Activated T-helper 17 cell treated with anti-CD3 and anti-CD28 coated beads, Interleukin-2, amount 50 U/mL, for 72 hours (primary cell): ENCODE measurements at places on chromosomes 3 and 15.
A peak's percentile ranks its signal among the peaks of the same experiment; 100 is the strongest.

DNA sequence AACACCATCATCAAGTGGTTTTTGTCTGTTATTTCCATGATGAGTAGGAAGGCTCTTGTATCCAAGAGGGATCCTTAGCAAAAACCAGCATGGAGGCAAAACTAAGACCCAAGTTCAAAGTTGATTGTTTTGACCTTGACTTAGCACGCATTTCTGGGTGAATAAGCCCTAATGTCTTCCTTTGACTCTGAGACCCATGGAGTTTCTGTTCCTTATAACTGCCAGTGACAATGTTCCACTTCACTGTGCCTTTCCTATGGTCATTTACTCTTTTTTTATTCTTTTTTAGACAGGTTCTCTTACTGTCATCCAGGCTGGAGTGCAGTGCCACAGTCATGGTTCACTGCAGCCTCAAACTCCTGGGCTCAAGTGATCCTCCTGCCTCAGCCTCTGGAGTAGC is 118.2 kb upstream of the MRPL3 start:
- peaks cover 20% of the 10 kb centered on the region for H3K27me3 ChIP-seq
- no peaks in the 10 kb centered on the region for H3K4me1 ChIP-seq
- no peak for ATAC-seq
- H3K36me3 ChIP-seq: no peaks in the 10 kb centered on the region
- H3K4me3 ChIP-seq: no peak overlapping the region
- no peak overlapping the region for H3K27ac ChIP-seq

DNA sequence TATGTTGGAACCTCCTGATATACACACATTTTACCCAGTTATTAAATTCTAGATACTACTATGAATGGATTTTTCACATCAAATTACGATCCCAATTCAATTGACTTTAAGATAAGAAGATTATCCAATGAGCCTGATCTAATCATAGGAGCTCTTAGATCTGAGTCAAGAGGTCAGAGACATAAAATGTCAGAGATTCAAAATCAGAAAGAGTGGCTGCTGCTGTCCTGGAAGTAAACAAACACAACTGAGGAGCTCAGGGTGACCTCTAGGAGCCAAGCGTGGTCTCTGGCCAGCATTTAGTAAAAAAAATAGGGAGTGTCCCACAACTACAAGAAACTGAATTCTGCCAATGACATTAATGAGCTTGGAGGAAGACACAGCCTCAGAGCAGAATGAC is 557.1 kb upstream of the CBLB start:
- H3K4me1 ChIP-seq: peaks cover 34% of the 10 kb centered on the region
- H3K36me3 ChIP-seq: no peaks in the 10 kb centered on the region
- peak overlapping the region; percentile 46 for H3K4me3 ChIP-seq
- no peak for ATAC-seq
- H3K27ac ChIP-seq: peak overlapping the region; percentile 89
- no peaks in the 10 kb centered on the region for H3K27me3 ChIP-seq

- H3K4me1 ChIP-seq: no peaks in the 10 kb centered on the region
- H3K4me3 ChIP-seq: no peak overlapping the region
- no peak for ATAC-seq
- H3K36me3 ChIP-seq: no peaks in the 10 kb centered on the region
- no peak overlapping the region for H3K27ac ChIP-seq
Measured at GRCh38 chr3:188106887-188107830, 46.8 kb upstream of the LPP start.

DNA sequence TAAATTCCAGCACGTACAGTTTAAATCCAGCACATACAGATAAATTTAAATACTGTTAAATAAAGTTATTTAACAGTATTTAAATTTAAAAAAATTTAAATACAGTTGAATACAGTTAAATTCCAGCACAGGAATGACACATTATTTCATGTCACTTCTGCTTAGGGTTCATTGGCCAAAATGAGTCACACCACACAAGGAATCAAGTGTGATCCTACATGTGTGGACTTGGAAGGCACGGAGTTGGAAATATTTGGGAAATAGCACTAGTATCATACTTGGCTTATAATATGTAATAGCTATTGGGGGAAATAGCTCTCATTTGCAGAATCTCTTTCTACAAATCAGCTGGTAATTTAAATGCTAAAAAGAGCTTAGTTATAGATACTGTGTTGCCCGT is 10.6 kb downstream of the RAB7A start:
- H3K36me3 ChIP-seq: peaks cover 75% of the 10 kb centered on the region
- H3K27me3 ChIP-seq: no peaks in the 10 kb centered on the region
- ATAC-seq: no peak
- no peak overlapping the region for H3K4me3 ChIP-seq
- H3K4me1 ChIP-seq: peaks cover 51% of the 10 kb centered on the region

- H3K4me1 ChIP-seq: no peaks in the 10 kb centered on the region
- H3K27ac ChIP-seq: no peak overlapping the region
- no peak overlapping the region for H3K4me3 ChIP-seq
- no peaks in the 10 kb centered on the region for H3K36me3 ChIP-seq
Measured at GRCh38 chr3:35760146-35760545, 120.8 kb downstream of the ARPP21 start.

DNA sequence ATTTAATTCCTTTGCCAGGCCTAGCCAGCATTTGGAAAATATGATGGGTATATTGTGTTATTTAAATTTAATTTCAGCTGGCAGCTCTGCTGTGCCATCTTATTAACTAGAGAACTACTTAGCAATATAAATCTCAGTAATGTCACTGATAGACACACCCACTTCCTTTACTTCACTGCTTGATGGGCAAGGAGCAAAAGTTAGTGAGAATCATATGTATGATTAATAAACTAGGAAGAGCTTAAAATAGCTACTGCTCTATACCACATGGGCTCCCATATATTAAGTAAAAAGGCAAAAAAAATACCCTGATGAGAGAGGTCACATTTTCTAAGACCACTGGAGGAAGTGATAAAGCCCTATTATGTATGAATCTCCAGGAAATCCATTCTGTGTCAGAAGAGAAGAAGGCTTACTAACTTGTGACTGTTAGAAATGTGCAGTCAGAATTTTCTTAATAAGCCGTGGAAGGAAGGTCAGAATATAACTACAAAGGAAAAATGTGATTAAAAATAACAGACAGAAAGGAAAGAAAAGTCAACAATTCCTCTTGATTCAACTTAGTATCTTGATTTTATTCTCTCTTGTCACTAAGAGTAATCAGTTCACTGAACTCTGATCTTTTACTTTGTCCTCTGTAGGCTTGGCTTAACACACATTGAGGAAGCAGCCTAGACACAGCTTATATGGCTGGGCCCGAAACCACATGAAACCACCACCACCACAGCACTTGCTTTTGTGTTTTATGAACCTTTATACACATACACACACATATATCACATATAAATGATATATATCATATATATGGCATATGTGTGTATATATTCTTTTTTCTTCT is 1233.9 kb upstream of the ALCAM start:
- no peak overlapping the region for H3K27ac ChIP-seq
- no peak for ATAC-seq
- no peaks in the 10 kb centered on the region for H3K4me1 ChIP-seq

DNA sequence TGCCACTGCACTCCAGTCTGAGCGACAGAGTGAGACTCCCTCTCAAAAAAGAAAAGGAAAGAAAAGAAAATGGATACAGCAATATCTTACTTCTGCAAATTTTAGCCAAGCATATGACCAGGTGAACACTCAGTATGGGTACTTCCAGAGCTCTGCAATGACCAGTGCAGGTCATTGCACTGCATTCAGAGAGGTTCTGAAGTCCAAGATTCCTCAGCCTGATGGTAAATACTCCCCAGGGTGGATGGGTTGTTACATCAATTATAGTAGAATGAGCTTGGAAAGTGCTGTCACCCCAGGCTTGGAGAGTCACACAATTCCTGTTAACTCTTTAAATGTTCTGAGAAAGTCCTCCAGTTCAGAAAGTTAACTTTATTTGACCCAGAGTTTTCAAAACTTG is 103.7 kb downstream of the RPLP1 start:
- no peaks in the 10 kb centered on the region for H3K27me3 ChIP-seq
- no peaks in the 10 kb centered on the region for H3K4me1 ChIP-seq
- H3K27ac ChIP-seq: no peak overlapping the region

DNA sequence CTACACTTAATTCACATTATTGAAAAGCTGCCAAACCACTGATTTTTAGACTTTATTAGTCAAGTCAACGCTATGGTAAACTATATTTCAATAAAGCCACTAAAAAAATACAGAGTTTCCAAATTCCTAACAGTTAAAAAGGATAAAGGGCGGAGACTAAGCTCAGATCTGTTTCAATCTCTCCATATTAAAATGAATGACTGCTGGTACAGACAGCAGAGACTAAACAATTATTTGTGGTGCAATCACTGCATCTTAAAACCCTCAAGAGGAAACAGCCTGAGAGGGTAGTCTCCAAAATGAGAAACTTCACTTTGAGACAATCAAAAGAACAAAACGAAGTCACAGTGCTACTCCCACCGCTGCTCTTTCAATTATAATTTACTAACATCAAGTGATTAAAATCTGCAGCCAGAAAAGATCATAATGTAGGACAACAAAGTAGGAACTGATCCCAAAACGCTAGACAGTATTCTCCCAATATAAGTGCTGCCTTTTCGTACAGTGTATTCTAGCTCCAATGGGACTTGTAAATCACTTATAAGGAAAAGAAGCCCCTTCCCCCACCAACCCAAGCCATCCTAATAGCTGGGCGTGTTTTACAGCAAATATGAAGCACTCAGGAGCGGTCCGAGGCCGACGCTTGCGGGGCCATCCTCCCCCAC is 1.2 kb downstream of the UBP1 start:
- H3K27me3 ChIP-seq: no peaks in the 10 kb centered on the region
- H3K36me3 ChIP-seq: peaks cover 31% of the 10 kb centered on the region
- H3K4me1 ChIP-seq: peaks cover 33% of the 10 kb centered on the region
- peak overlapping the region; percentile 94 for H3K27ac ChIP-seq

GRCh38 chr15:79431636-79432344 is at the start of gene MINAR1:
TSS of gene MINAR1 (plus strand) at chr15:79432336. CDS start at chr15:79456148, 23,812 bp downstream.
- no peaks in the 10 kb centered on the region for H3K36me3 ChIP-seq
- no peak for ATAC-seq
- H3K27me3 ChIP-seq: peaks cover 54% of the 10 kb centered on the region
- H3K4me3 ChIP-seq: peak within 1 kb of the TSS; percentile 37
- peaks cover under 1% of the 10 kb centered on the region for H3K4me1 ChIP-seq

GRCh38 chr15:39130556-39131379 is 450.1 kb upstream of the THBS1 start:
- H3K27me3 ChIP-seq: peaks cover 12% of the 10 kb centered on the region
- no peak overlapping the region for H3K4me3 ChIP-seq
- no peak overlapping the region for H3K27ac ChIP-seq
- no peak for ATAC-seq

- ATAC-seq: peak; percentile 8
- H3K27ac ChIP-seq: peak overlapping the region; percentile 86
- H3K4me3 ChIP-seq: peak overlapping the region; percentile 72
- peaks cover 55% of the 10 kb centered on the region for H3K4me1 ChIP-seq
- H3K36me3 ChIP-seq: peaks cover 5% of the 10 kb centered on the region
Measured at GRCh38 chr15:91857224-91857585, 3.7 kb downstream of the SLCO3A1 start.

DNA sequence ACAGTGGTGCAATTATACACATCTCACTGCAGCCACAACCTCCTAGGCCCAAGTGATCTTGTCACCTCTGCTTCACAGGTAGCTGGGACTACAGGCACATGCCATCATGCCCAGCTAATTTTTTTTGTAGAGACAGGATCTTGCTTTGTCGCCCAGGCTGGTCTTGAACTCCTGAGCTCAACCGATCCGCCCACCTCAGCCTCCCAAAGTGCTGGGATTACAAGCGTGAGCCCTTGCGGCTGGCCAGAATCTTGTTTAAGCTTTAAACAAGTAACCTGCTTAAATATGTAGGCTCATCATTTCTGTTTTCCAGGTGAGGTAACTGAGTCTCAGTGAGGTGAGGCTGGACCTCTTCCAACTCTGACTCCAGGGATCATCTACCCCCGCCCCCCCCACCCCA is 7.7 kb upstream of the PSTPIP1 start:
- H3K4me1 ChIP-seq: peaks cover 10% of the 10 kb centered on the region
- H3K36me3 ChIP-seq: peaks cover 8% of the 10 kb centered on the region
- H3K27ac ChIP-seq: peak overlapping the region; percentile 98
- peak overlapping the region; percentile 85 for H3K4me3 ChIP-seq

- H3K27me3 ChIP-seq: no peaks in the 10 kb centered on the region
- no peaks in the 10 kb centered on the region for H3K4me1 ChIP-seq
- H3K27ac ChIP-seq: no peak overlapping the region
- H3K36me3 ChIP-seq: no peaks in the 10 kb centered on the region
Measured at GRCh38 chr3:159169828-159170227, 368.0 kb downstream of the MFSD1 start.

GRCh38 chr3:16828815-16829214 is 55.9 kb upstream of the PLCL2 start:
- peak; percentile 37 for ATAC-seq
- no peak overlapping the region for H3K4me3 ChIP-seq
- no peaks in the 10 kb centered on the region for H3K36me3 ChIP-seq
- peaks cover 17% of the 10 kb centered on the region for H3K4me1 ChIP-seq
- H3K27me3 ChIP-seq: no peaks in the 10 kb centered on the region
